Posterior vena cava (tissue), 2 donors: ENCODE measurements at places on chromosomes 4 and X. TPM values are rescaled to one million over a fixed set of nuclear protein-coding genes. Genes with fewer than 3 reads are reported as not detected.

RIPPLY1 gene
- total RNA-seq, result not detected

- DNase-seq, result no peak
Measured at GRCh38 chrX:123093792-123094191, 90.3 kb upstream of the GRIA3 start.

TCEAL6 gene
- not detected for total RNA-seq

RHOH gene
- total RNA-seq, result 4.2 TPM

DNA sequence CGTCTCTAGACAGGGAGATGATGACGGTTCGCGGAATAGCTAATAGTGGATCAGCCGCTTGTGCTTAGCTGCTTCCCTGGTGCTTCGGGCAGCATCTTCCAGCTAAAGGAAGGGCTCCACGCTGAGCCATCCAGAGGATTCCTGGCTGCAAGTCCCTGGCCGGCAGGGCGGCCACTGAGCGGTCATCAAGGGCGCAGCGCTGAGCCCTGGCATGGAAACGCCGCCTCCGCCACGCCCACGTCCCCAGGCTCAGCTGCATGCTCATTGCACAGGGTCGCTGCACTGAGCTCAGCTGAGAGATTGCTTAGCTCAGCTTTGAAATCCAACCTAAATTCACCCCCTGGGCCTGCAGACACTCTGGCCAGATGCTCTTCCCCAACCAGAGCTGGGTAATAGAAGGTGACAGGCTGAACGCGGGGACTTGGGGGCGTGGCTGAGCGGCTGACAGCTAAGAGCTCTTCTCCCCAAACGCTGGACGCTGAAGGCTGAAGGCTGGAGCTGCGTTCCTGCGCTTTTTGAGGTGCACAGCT is 118.2 kb upstream of the KIT start:
- DNase-seq, result peak; percentile 89

PALLD gene
- 791 TPM for total RNA-seq

DNA sequence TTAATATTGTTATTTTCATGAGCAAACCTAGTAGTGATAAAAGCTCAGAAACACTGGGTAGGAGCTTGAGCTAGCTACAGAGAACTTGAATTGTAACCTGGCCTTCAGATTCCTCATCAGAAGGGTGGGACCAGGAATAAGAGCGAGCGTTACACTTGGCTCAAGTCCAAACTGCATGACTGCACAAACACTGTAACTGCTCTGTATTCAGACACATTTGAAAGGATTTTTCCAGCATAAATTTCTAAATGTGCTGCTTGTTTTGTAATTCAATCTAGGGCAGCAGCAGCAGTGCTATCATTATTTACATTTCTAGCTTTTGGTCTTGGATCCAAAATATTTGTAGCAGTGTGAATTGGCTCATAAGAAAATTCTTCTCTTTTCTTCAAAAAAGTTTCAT is 133.0 kb upstream of the TMLHE start:
- DNase-seq, result no peak

- DNase-seq, result no peak
Measured at GRCh38 chrX:9569876-9570301, 105.0 kb downstream of the TBL1X start.

CXCL8 gene
- total RNA-seq, result 3.1 TPM

DNA sequence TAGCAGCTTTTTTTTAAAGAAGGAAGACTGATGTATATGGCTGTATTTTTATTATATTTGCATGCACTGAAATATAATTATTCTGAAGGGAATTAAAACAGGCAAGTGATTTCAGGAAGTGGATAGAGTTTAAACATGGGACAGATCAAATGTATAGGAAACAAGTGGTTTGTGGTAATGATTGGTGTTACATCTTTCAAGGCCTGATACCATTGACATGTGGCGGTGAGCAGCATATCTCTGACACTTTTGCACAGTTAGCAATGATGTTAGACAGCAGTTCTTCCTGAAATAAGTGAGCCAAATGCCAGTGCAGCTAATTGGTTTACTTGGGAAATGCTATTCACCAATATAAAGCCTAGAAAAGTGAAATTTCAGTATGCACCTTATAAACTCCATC is 272.1 kb downstream of the RPA4 start:
- DNase-seq, result no peak

ADGRG2 gene
- 1.0 TPM for total RNA-seq

GRCh38 chrX:136708348-136708747 is 60.4 kb downstream of the CD40LG start:
- no peak for DNase-seq

GRCh38 chrX:626745-627509 is 3.7 kb upstream of the SHOX start:
- no peak for DNase-seq

DNA sequence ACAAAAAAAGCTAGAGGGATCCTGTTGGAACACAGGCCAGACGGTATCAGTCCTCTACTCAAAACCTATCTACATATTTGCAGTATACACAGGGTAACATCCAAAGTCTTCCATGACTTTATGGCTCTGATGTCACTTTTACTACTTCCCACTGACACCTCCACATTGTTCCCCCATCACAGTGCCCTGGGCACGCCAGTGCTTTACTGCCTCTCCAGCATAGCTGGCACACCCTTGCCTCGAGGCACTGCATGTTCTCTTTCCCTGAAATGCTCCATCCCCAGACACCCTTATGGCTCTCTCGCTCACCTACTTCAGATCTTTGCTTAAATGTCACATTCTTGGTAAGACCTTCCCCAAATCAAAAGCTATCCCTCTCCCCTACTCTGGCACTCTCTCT is 6.3 kb upstream of the ATP10D start:
- DNase-seq, result no peak

EDA gene
- total RNA-seq, result 4.8 TPM

- no peak for DNase-seq
Measured at GRCh38 chr4:139968831-139969230, 185.2 kb downstream of the MAML3 start.

GRCh38 chr4:15682242-15683142 is 865 bp downstream of the FAM200B start:
- no peak for DNase-seq

DNA sequence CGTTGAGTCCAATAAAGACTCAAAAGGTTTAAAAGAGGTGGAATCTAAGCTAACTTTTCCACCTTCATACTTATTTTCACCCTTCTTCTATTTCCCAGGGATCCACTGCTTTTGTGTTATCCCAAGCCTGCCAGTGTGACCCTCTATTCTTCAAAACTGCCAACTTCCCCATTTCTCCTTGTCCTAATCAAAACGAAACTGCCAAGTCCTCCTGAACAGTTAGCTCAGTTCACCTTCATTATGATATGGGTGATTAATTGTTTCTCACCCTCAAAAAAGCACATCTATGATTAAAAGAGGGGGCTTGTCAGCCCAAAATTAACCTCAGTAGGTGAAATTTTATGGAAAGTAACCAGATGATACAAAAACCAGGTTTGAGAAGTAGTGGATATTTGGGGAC is 108.4 kb downstream of the GUCY2F start:
- DNase-seq, result no peak

DNA sequence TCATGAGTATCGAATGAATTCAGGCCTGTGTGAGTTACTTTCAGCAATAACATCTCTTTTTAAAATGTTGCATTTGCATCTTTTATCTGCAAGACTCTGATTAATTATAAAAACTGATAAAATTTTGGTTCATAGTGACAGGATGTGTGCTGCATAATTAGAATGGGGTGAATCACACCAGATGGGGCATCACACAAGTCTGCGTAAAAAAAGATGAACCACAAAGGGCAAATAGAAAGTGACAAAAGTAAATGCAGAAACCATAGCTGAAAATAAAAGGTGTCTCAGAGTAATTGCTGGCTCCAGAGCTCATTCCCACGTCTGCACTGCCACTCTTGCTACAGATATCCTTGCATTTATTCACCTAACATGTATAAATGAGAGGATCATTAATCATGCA is 131.1 kb downstream of the HS3ST1 start:
- no peak for DNase-seq

DNA sequence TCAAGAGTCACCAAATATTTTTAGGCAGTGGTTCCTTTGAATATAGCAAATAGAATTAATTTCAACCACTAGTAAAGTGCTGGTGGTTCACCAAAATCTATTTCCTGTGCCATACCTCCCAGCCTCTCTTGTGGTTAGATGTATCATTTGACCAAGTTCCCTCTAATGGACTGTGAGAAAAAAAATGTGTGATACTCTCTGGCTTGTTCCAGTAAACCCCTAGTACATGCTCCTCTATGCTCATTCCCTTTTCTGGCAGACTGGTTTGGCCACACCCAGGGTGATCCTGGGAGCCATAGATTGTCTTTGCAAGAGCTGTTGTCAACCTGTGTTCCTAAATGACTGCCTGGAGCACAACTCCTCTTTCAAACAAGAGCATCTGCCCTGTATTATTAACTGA is 109.5 kb downstream of the FRAS1 start:
- DNase-seq, result no peak

DNA sequence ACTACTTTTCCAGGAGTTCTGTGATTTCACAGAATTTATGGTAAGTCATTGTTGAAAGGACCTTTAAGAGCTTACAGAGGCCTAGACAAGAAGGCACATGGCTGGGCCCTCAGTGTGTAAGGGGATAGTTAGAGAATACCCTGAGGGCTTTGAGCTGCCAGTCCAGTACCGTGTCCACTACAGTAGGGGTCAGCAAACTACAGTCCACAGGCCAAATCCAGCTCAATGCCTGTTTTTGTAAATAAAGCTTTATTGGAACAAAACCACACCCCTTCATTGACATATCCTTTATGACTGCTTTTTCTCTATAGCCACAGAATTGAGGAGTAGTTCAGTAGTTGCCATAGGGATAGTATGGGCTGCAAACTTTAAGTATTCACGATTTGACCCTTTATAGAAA is 176.2 kb downstream of the MID1 start:
- DNase-seq, result no peak

DNA sequence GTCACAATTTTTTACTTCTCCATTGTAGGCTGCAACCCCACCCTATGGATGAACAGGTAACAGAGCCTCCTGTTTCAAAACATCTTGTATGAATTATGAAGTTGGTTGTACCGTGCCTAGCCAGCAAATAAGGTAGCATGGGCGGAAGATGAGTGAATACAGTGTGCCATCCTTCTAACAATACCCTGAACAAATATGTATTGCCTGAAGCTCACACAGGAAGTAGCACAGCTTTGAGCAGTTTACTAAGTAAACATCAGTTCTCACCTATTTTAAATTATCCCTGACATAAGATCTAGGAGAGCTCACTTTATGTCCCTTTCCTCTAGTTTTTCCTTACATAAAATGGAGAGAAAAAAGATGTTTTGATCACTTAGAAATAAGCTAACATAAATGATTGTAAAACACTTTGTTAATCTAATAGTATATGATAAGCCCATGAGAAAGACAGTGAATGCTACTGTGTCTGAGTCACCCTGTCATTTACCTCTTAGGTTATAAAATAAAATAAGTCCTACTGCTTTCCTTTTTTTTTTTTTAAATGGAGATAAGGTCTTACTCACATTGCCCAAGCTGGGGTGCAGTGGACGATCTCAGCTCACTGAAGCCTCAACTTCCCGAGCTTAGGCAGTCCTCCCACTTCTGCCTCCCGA is 36.6 kb downstream of the GRSF1 start:
- no peak for DNase-seq

CSAG3 gene
- total RNA-seq, result not detected

SHROOM2 gene
- 1.2 TPM for total RNA-seq

GRCh38 chr4:130855533-130855932 is 1759.6 kb downstream of the C4orf33 start:
- no peak for DNase-seq

GRCh38 chr4:67546971-67547370 is 1.7 kb upstream of the CENPC start:
- no peak for DNase-seq

- DNase-seq, result no peak
Measured at GRCh38 chrX:70044541-70045245, 5.0 kb downstream of the AWAT2 start.

ADH1B gene
- 529 TPM for total RNA-seq

DNA sequence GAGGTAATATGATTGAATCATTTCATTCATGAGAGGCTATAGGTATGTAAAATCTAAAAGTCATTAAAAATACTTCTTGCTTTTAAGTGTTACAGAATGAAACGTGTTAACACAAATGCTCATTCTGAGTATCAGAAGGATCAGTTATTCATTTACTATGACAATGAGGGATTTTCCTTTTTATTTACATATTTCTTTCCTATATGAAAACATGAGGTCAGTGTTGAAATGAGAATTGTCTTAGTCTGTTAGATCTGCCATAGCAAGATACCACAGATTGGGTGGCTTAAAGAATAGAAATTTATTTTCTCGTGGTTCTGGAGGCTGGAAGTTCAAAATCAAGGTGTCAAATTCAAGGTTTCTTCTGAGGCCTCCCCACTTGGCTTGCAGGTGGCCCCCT is 181.2 kb downstream of the ARHGAP10 start:
- DNase-seq, result no peak

- DNase-seq, result no peak
Measured at GRCh38 chr4:95835672-95836071, 4.2 kb upstream of the PDHA2 start.

DNA sequence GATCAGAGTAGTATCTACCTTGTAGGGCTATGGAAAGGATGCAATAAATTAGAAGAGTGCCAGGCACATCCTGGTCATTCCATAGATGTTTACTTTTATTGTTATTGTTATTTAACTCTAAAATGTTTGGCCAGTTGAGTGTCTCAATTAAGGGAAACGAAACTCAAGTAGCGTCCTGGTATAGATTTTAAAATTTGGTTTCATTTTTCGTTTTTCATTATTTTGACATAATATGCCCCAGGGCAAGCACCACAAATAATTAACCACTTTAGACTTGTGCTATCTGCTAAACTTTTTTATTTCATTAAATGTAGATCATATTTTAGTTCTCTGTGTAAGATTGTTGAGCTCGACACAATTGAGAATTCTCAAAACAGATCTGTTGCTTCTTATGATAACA is 179.7 kb upstream of the PRPS2 start:
- DNase-seq, result no peak

DNA sequence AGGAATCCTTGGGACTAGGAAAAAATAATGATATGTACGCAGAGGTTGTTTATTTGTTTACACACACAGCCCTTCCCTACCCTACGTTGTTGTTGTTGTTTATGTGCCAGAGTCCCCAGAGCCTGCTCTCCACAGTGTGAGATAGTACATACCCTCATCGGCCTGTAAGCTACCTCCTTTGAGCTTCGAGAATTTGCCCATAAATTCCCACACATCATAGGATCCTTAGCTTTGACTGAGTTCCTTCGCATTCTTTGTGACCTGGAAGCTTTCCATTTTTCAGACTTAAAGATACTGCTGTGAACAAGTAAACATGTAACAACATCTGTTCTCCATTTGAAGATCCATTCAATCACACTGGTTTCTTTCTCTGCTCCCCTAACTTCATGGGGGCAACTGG is 114.5 kb downstream of the IRF2 start:
- no peak for DNase-seq

CLDN22 gene
- total RNA-seq, result not detected
